ENCODE measurements at places on chromosomes 2 and 18.

DNA sequence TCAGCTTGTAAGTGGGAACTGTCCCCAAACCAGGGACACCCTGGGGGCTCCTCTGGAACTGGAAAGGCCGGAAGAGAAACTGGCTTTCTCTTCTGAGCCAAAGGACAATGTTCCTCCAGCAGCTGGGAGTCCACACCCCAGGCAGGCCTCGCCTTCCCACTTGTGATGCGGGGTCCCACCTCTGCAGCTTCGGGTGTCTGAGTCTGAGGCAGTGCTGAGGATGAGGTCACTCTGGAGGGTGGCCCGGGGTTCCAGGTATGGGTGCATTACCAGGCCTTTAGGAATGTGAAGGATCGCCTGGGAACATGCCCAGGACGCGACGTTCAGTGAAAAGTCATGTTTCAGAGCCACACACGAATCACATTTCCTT, 18.2 kb upstream of the BOK start:
- no peak for DNase-seq

DNA sequence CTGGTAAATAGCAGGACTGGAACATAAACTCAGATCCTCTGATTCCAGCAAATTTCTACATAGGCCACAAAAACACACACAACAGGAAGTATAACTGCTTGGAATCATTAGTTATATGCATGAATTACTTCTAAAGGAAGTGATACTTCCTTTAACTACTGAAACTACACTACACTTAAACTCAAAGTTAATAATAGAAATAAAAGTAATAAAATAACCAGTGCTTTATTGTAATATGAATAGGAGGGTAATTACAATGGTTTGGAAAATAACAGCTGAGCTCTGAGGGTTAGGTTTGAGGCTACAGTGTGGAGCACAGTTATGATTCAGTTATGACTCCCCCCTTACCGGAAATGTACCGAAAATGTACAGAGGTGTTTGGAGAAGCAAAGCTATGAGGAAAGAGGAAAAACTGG, 18.5 kb upstream of the POLI start:
- no peak for DNase-seq

- DNase-seq = no peak
Measured at GRCh38 chr18:43671431-43671830, 394.1 kb upstream of the SYT4 start.

- DNase-seq = peak; percentile 42
Measured at GRCh38 chr2:216574046-216574445, 59.2 kb upstream of the IGFBP2 start.

- DNase-seq = no peak
Measured at GRCh38 chr2:239873656-239874635, 151.2 kb downstream of the NDUFA10 start.

GRCh38 chr2:179049546-179050311, at the start of gene CCDC141:
Gene CCDC141, minus strand, starts transcription at chr2:179050137. Its CDS starts 196 bp downstream, at chr2:179049941.
- no peak for DNase-seq

DNA sequence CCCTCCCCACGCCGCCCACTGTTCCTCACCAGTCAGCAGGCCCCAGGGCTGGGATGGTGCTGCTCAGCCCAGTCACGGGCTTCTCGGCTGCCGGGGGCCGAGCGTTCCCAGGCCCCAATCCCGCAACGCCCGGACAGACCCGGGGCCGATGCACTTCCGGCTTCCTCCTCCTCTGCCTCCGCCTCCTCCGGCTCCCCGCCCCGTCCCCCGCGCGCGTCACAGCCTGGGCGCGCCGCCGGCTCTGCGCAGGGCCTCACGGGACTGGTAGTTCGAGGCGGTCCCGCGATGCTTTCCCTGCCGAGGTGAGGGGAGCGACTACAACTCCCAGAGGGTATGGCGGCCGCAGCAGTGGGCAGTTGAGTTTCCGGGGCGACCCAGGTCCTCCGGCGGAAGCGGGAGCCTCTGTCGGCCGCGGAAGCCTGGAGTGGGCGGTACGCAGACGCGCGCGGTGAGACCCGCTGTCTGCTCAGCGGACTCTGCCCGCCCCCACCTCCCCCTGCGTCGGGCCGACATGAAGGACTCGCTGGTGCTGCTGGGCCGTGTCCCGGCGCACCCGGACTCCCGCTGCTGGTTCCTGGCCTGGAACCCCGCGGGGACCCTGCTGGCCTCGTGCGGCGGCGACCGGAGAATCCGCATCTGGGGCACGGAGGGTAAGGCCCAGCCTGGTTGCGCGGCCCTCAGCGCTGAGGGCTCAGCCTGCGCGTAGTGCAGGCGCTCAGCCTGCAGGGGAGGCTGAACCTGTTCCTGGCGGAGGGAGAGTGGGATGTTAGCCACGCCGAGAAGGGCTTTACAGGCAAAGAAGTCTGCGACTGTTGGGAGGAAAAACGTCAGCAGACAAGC, at the start of the genes CIAO1 and TMEM127:
CIAO1 (plus strand) TSS at position 386 of the 840 bp plus-strand sequence; CDS start at position 512, 126 bp downstream.
TMEM127 (minus strand) TSS at position 158 of the 840 bp plus-strand sequence. CDS start 616 bp downstream, outside the sequence.
- peak; percentile 99 for DNase-seq

- no peak for DNase-seq
Measured at GRCh38 chr2:133444465-133444864, 123.8 kb downstream of the NCKAP5 start.

- DNase-seq = no peak
Measured at GRCh38 chr18:11980163-11980493, 1.2 kb upstream of the IMPA2 start.

GRCh38 chr2:70596739-70597138, 43.1 kb upstream of the TGFA start:
- DNase-seq = peak; percentile 4

Data from choroid plexus epithelial cell (primary cell).